Stimulated activated CD4-positive, alpha-beta T cell treated with anti-CD3 and anti-CD28 coated beads, Interleukin-2, amount 100 ng/mL, for 4 hours (primary cell): ENCODE measurements at places on chromosomes 1 and 21.

DNA sequence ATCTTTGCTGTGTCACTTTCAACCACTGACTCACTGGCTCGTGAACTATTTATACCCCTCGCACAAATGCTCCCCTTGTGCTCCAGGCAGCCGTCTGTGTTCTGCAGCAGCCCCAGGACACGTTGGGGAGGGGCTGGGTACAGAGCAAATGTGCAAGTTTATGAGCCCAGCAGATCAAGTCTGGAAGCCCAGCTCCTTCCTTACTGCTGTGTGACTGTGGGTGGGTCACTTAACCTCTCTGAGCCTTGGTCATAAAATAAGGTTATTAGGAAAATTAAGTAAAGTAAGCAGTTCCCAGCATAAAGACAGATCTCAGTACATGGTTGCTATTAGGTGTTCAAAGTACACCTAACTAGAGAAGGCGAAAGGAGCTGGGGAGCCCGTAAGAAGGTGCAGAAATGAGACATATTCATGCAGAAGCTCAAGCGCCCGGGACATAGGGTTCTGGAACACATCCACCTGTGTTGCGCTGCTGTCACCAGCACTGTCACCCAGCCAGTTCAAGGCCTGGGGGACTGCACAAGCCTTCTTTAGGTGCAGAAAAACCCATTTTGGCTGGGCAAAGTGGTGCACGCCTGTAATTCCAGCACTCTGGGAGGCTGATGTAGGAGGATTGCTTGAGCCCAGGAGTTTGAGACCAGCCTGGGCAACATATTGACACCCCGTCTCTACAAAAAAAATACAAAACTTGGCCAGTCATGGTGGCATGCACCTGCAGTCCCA, 13.8 kb downstream of the EFHD2 start:
- no peak for DNase-seq

DNA sequence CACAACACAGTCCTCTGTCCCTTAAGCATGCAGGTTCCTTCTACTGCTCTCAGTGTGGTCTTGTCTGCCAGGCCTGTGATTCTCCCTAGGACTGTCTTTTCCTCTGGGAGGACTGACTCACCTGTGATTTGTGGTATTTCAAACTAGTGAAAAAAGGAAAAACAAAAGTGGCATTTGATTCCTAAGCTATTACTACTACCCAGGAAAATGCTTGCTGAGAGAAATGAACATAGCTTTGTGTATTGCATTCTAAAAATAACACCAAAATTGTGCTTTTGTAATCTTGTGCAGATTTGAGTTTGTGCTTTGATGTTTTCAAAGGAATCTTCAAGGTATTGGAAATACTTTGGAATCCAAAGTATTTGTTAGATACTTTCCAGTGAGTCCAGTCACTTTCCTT, 57.0 kb downstream of the GPR161 start:
- DNase-seq = no peak

- no peak for DNase-seq
Observed at GRCh38 chr1:204602871-204603542, 82.5 kb downstream of the LRRN2 start.

DNA sequence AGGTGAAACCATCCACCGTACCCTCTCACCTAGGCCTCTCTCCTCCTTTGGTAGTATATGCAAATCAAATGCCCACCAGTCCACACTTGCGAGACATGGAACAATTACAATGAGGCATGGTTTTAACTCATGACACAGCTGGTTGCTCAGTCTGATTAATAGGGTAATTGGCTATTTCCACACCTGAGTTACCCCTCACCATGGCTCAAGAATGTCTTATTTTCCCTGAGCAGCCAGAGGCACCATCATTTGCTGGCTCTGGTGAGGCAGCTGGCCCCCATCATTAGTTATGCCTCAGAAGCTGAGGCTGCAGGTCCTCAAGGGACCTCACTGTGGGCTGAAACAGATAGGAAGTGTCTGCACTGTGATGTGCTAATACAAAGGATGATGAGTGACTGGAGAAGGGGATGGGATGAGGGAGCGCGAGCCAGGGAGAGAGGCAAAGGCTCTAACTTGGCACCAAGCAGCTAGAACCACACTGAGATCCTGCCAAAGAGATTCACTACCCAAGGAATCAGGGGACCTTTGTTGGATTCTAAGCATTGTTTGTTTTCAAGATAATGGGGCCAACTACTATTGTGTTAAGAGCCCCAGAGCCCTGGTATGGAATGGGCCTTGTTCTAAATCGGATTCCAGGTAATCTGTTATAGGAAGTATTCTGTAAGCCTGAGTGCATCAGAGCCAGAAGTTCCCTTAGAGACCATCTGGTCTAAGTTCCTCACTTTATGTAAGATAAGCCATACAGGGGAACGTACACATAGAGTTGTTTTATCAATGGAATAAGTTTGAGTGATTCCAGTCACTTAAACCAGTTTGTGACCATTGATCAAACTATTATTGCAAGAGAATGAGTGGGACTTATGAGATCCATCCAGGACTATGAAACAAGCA, 80.0 kb upstream of the CNTN2 start:
- DNase-seq = no peak

- DNase-seq = no peak
Observed at GRCh38 chr21:32713726-32714125, 14.1 kb downstream of the SYNJ1 start.

DNA sequence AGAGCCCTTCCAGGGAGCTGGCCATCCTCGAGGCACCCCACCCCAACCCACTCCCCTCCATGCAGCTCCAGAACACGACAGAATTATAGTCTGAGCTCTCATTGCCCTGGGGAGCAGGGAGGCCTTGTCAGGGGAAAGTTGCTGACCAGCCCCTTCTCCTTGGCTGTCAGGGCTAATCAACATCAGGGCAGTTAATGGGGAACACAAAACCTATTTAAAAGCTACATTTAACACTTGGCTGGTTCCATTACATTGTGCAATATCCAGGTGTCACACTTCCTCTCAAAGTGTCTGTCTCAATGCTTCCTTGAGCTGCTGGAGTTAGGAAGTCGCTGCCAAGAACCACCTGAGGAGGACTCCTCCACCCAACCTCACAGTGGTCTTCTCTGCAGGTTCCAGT, 111.8 kb upstream of the GRIK3 start:
- no peak for DNase-seq

DNA sequence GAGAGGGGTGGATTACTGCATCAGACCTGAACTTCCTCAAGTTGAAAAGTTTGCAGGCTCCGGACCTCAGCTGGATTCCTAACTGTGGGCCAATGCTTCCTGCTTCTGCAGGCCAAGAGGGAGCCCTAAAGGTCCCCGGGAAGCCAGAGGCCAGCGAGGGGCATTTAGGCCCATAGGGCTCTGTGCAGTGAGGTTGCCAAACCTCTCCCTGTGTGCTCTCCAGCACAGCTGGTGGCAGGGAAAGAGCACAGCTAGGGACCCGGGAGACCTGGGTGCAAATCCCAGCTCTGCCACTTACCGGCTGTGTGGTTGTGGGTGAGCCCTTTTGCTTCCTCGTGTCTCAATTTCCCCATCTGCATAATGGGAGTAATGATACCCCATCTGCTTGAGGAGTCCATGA, 100.5 kb downstream of the PAX7 start:
- no peak for DNase-seq

GRCh38 chr1:20382711-20383110, 92.0 kb downstream of the VWA5B1 start:
- DNase-seq = no peak
